ENCODE measurements at places on chromosomes 2 and 18.

DNA sequence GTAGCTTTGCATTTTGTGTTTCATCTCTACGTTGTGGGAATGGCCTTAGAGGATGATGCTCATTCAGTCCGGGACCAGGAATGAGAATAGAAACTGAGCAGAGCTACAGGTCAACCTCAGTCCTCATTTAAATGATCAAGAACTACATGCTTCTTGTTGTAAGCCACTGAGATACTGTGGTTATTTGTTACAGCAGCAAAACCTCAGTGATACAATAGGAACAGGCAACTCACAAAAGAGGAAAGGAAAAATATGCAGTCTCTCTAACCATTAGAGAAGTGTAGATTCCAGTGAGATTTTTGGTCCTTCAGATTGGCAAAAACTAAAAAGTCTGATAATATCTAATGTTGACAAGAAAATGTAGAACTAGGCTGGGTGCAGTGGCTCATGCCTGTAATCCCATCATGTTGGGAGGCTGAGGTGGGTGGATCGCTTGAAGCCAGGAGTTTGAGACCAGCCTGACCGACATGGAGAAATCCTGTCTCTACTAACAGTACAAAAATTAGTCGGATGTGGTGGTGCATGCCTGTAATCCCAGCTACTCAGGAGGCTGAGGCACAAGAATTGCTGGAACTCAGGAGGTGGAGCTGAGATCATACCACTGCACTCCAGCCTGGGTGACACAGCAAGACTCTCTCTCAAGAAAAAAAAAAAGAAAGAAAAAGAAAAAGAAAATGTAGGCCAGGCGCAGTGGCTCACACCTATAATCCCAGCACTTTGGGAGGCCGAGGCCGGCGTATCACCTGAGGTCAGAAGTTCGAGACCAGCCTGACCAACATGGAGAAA lies 13.3 kb downstream of the CHCHD5 start:
- DNase-seq: no peak

DNA sequence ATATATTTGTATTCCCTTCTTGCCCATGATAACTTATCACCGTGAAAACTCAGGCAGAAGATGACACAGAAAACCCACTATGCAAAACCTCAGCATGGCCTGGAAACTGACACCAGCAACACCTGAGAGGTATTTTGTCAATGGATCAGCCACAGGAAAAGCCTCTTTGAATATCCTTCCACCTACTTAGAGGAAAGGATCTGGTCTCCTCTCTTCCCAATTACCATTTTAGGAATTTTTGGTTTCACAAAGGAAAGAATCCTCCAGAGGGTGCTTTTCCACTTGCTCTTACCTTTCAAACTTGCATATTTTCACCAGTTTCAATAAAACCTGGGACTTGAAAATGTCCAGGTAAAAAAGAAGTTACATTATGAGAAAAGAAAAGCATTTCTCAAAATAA lies 20.0 kb upstream of the MEIS1 start:
- DNase-seq: no peak

DNA sequence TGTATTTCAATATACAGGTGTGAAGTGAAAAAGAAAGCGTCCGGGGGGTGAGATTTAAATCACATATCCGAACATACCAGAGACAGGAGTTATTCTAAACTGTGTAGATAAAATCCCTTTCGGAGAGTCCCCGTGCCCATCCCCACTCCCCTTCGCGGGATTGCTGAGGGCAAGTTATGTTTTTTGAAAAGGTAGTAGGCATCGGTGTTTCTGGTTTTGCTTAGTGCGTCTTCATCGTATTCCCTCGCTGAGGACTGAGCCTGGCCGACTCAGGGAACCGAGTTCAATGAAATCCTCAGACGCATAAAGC lies 583.4 kb downstream of the ZEB2 start:
- no peak for DNase-seq

GRCh38 chr2:144548532-144549191 lies 28.7 kb upstream of the ZEB2 start:
- no peak for DNase-seq

DNA sequence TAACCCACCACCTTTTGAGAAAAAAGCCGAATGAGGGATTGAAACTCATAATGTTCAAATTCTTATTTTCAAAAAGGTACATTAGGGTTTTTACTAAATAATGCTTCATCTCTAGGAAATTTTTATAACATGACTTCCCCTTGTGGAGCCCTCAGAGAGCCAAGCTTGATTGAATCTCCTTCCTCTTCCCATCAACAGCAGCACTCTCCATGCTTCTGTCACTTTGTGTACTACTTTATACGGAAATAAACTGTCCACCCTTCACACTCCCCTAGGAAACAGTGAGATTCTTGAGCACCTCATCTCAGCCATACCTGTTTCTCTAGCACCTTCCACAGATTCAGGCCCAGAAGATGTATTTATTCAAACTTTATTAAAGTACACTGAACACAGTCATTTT lies 51.8 kb downstream of the TFPI start:
- DNase-seq: no peak

- DNase-seq: no peak
Measured at GRCh38 chr2:36733215-36733614, 36.7 kb downstream of the VIT start.

- DNase-seq: no peak
Measured at GRCh38 chr18:45828917-45829811, 3.7 kb downstream of the SIGLEC15 start.

GRCh38 chr2:230886671-230887071 lies 21.9 kb downstream of the ITM2C start:
- DNase-seq: no peak

- no peak for DNase-seq
Measured at GRCh38 chr2:227147023-227147422, 17.0 kb downstream of the COL4A4 start.

- DNase-seq: no peak
Measured at GRCh38 chr2:96489663-96490062, 15.5 kb downstream of the NEURL3 start.

DNA sequence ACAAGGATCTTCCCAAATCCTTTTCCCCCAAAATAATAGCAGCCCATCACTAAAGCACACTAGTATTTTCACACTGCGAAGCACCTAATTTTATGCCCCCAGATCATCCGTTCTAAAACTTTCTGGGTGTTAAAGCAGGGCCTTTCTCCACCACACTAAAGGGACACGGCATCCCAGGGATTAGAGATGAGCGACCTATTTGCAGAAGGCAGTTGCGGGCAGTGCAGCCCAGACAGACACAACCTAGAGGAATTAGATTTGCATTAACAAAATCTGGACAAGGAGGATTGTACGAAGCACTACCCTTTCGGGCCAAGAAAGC lies 402 bp downstream of the OSGEPL1 start:
- no peak for DNase-seq

GRCh38 chr2:3254442-3254941 lies 123.1 kb downstream of the EIPR1 start:
- no peak for DNase-seq

DNA sequence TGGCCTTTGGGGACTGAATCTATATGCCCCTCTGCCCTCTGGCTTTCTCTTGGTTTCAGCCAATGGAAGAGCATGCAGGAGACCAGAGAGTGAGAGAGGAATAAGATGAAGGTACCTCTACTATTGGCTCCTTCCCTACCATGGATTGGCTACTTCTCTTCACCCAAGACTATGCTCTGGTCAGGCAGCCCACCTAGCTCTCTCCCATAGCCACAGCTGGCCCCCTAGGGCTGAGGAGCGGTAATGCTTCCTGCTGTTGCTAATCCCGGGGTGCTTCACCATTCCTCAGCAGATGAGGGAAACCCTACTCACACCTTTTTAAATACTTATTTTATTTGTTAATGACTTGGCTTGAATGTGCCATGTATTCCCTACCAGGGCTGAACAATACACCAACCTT lies 142.4 kb downstream of the MREG start:
- no peak for DNase-seq

GRCh38 chr18:41197967-41198366 lies 757.1 kb upstream of the PIK3C3 start:
- no peak for DNase-seq

GRCh38 chr18:57856557-57857280 lies 53.6 kb upstream of the ATP8B1 start:
- no peak for DNase-seq

GRCh38 chr2:224952936-224953657 lies 89.2 kb downstream of the DOCK10 start:
- DNase-seq: no peak

- DNase-seq: no peak
Measured at GRCh38 chr2:48345176-48345575, 184.8 kb upstream of the STON1 start.

- DNase-seq: no peak
Measured at GRCh38 chr2:222610746-222611145, 45.1 kb downstream of the FARSB start.

DNA sequence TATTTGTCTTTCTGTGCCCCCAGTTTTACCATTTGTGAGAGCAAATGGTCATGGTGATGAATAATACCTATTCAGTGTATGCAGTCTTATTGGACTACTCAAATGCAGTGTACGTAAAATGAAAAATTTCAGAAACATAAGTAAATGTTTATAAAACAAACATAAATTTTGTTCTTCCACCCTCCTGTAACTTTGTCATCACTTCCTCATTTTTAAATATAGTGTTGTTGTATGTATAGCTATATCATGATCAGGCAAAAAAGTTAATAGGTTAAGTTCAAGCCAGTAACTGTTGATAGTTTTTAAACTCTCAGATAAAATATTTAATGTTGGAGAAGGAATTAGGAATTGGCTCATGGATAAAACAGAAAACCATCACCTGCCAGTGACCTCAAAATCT lies 93.2 kb downstream of the KLF7 start:
- no peak for DNase-seq

GRCh38 chr2:64987956-64988419 lies 1.2 kb upstream of the SLC1A4 start:
- no peak for DNase-seq

GRCh38 chr2:64491426-64491825 lies 32.7 kb upstream of the AFTPH start:
- DNase-seq: no peak

DNA sequence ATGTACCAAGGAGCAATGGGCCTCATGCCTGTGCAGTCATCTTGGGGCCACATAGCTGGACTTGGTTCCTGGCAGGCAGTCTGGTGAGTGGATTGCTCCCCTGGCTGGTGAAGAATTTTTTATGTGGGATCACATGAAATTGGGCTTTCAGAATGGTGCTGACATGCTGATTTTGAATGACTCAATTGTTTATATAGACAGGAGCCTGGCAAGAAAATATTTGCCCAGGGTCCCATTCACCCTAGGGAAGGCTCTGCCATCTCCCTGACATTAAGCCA lies 266.9 kb downstream of the DYSF start:
- no peak for DNase-seq

GRCh38 chr2:200943527-200944105 lies 19.8 kb downstream of the ORC2 start:
- no peak for DNase-seq

DNA sequence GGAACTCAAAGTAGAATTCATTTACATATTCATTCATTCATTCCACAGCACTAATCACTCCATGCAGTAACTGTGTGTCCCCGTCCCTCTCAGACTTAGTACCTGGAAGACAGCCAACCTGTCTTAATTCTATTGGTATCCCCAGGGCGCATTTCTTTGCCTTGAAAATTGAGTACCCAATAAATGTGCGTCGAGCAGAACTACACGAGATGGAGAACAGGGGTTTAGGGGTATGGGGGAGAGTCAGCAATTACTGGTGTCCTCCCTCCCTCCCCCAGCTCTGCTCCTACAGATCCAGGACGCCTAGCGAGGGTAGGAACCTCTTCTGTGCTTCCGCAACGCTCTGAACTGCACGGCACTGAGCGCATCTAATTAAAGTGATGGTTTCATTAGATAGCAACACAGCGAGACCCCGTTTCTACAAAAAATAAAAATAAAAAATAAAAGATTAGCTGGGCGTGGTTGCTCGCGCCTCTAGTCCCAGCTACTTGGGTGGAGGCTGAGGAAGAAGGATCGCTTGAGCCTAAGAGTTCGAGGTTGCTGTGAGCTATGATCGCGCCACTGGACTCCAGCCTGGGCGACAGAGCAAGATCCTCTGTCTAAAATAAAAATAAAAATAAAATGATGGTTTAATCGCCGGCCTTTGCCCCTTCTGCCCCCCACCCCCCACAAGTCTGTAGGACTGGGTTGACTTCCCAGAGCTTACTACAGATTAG lies 614 bp upstream of the FKBP1B start:
- no peak for DNase-seq

- no peak for DNase-seq
Measured at GRCh38 chr18:21901423-21901945, 160.9 kb downstream of the MIB1 start.

GRCh38 chr18:56910967-56911366 lies 235.9 kb upstream of the BOD1L2 start:
- DNase-seq: no peak
